A549 treated with DMSO at 1 μM for 4 hours (cell line): ENCODE measurements at places on chromosomes 7 and 10. TPM values are rescaled to one million over a fixed set of nuclear protein-coding genes. Genes with fewer than 3 reads are reported as not detected.

IFIT2 gene
- total RNA-seq: 2.5 to 5.4 TPM (median 3.4 TPM) in 5 replicates

AKR1C1 gene
- 439 to 635 TPM (median 596 TPM) in 5 replicates for total RNA-seq

LIPF gene
- not detected in 5 replicates for total RNA-seq

CYP2E1 gene
- total RNA-seq: 0.19 to 0.30 TPM (median 0.28 TPM) in 5 replicates

ANXA8 gene
- total RNA-seq: 27.8 to 40.7 TPM (median 30.6 TPM) in 5 replicates

UCMA gene
- not detected in 5 replicates for total RNA-seq

SLC16A12 gene
- total RNA-seq: 0.02 to 0.04 TPM in 2 of 5 replicates, not detected in the others

CNPY1 gene
- not detected in 5 replicates for total RNA-seq

RTKN2 gene
- 0.83 to 1.2 TPM (median 1.1 TPM) in 5 replicates for total RNA-seq

CALML5 gene
- not detected in 5 replicates for total RNA-seq

SEMA3E gene
- total RNA-seq: 2.2 to 3.9 TPM (median 3.1 TPM) in 5 replicates

MYO1G gene
- 0.07 to 0.13 TPM (median 0.09 TPM) in 5 replicates for total RNA-seq

UNCX gene
- 0.07 to 0.08 TPM in 2 of 5 replicates, not detected in the others for total RNA-seq

CRPPA gene
- total RNA-seq: 0.34 to 0.97 TPM (median 0.79 TPM) in 5 replicates

ZNF518A gene
- total RNA-seq: 5.5 to 9.6 TPM (median 8.5 TPM) in 5 replicates

NKX1-2 gene
- 0.03 to 0.04 TPM in 2 of 5 replicates, not detected in the others for total RNA-seq

GPR15LG gene
- not detected in 5 replicates for total RNA-seq

CPA2 gene
- total RNA-seq: 0.11 to 0.44 TPM in 2 of 5 replicates, not detected in the others

HKDC1 gene
- 17.2 to 25.4 TPM (median 19.1 TPM) in 5 replicates for total RNA-seq

UPK3B gene
- total RNA-seq: 10.4 to 20.2 TPM (median 18.3 TPM) in 5 replicates

DYDC2 gene
- 0.05 to 0.25 TPM in 2 of 5 replicates, not detected in the others for total RNA-seq

CAPZA2 gene
- 118 to 159 TPM (median 138 TPM) in 5 replicates for total RNA-seq

MDFIC gene
- 20.8 to 28.1 TPM (median 26.1 TPM) in 5 replicates for total RNA-seq

NME8 gene
- not detected in 5 replicates for total RNA-seq

CYP3A7 gene
- total RNA-seq: not detected in 5 replicates

NUTM2E gene
- 0.36 to 0.43 TPM (median 0.40 TPM) in 5 replicates for total RNA-seq

ANK3 gene
- 0.59 to 1.00 TPM (median 0.78 TPM) in 5 replicates for total RNA-seq

GATA3 gene
- total RNA-seq: 4.8 to 8.2 TPM (median 6.3 TPM) in 5 replicates

PDK4 gene
- total RNA-seq: 3.7 to 5.6 TPM (median 5.0 TPM) in 5 replicates

SAMD9L gene
- 0.68 to 1.4 TPM (median 0.90 TPM) in 5 replicates for total RNA-seq
